ENCODE measurements at places on chromosomes 3 and 15. TPM values are rescaled to one million over a fixed set of nuclear protein-coding genes. Genes with fewer than 3 reads are reported as not detected.

The TMEM212 gene
- total RNA-seq: not detected

The IP6K2 gene
- total RNA-seq: 52.0 TPM

The OR5K2 gene
- not detected for total RNA-seq

The GOLGA6L4 gene
- 0.78 TPM for total RNA-seq

The STAC gene
- total RNA-seq: 0.88 TPM

The GOLGA6A gene
- total RNA-seq: not detected

The NANOGP8 gene
- not detected for total RNA-seq

The MGLL gene
- total RNA-seq: 8.9 TPM

The NOX5 gene
- 0.30 TPM for total RNA-seq

The ATG3 gene
- total RNA-seq: 65.1 TPM

The ANKRD63 gene
- not detected for total RNA-seq

The CHL1 gene
- not detected for total RNA-seq

The TMC3 gene
- total RNA-seq: not detected

The GPR62 gene
- 0.05 TPM for total RNA-seq

The RMDN3 gene
- total RNA-seq: 26.4 TPM

The DYNC1LI1 gene
- 41.0 TPM for total RNA-seq
